ENCODE measurements at places on chromosomes 1 and 21.

DNA sequence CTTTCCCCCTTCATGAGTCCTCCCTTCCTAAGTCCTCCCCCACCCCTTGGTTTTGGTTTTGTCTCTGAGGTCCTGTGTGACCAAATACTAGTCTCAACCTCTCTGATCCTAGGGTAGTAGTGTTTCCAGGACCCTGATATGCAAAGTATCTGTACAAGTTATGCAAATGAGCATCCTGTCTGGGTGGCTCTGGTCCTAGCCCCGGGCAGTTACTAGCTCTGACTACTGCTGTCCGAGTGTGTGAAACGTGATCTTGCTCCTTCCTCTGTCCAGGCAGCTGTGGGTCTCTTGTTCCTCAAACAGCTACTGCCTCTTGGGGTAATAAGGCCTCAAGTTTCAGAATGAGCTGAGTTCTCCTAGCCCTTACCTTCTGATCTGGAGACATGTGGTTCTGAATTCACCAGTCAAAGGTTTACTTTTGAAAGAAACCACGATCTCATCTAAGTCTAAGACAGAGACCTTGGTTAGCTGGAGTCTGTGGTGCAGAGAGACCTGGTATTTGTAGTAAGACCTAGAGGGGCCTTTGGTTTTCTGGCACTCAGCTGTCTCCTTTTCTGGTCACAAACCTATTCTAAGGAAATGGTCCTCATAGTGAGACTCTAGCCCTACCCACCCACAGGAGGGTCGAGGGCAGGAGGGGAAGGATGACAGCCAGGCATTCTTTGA, 31.0 kb upstream of the IL19 start:
- DNase-seq, result no peak

GRCh38 chr1:220784751-220785150, 2.0 kb upstream of the MTARC1 start:
- DNase-seq, result no peak

GRCh38 chr1:232369451-232370296, 260.3 kb downstream of the SIPA1L2 start:
- no peak for DNase-seq

DNA sequence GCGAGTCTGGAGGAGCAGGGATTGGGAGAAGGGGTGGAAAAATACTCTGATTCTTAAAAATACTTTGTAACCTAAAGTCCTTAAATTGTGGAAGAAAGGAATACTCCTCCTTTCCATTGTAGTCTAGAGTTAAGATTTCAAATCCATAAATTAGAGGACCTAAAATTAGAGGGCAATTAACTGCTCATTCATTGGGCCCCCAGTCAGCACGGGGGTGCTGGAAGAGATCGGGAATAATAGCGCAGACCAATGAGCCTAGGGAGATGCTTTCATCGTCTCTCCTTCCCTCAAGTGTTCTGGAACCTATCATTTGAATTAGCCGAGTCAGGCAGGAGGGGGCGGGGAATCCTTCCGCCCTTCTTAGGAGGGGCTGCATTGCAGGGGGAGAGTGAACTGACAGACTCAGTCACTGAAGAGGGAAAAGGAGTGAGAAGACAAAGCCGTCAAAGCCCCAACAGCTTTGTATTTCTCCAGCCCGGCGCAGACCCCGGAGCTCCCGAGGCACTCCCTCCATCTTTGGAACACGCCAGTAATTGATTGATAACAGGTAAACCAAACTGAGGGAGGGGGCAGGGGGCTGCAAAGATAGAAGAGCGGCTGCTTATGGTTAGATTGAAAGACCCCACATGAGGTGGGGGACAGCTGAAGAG, at the start of gene MLLT11:
Gene MLLT11 (plus strand): TSS at position 391 of the 650 bp plus-strand sequence. CDS start 6,828 bp downstream, outside the sequence.
- peak; percentile 92 for DNase-seq

DNA sequence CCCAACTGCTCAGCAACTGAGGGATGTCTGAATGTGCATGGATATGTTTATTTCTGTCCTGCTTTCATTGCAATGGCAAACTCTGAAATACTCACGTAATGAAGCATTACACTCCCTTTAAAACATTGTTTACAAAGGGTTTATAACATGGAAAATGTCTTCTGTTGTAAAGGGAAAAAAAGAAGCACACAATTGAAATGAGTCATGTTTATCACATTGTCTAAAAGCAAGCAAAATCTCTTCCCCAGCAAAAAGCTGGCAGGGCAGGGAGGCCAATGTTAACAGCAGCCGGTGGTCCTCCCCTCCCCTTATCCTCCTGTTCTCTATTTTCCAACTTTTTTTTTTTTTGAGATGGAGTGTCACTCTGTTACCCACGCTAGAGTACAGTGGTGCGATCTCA, 3.9 kb upstream of the EFNA1 start:
- no peak for DNase-seq

DNA sequence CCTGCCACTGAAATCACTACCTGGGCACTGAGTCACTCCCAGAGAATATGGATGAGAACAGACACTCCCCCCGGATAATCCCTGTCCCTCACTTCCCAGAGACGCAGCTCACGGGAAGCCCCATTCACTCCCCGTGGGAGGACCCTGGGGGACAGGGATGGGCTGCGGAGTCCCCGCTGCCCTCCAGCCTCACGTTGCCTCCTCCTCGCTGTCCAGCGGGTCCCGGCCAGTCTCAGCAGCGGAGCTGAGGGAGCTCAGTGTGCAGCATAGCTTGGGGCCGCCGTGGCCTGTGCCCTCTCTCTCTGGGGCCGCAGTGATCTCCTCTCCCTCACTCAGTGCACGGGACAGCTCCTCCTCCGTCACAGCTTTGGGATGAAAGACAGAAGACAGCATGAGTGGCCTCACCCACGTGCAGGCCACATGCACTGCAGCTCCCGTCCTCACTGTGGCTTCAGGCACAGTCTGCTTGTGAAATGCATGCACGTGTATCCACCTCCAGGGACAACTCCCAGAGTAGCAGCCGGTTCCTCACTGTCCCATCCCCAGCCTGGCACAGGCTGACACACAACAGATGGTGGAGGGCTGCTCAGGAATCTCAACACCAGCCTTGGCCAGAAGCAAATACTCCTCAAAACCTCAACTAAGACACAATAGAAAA, 7.4 kb downstream of the CFAP410 start:
- no peak for DNase-seq

- no peak for DNase-seq
Observed at GRCh38 chr1:33442141-33442540, 11.2 kb upstream of the PHC2 start.

GRCh38 chr1:163538667-163539066, 216.9 kb downstream of the NUF2 start:
- no peak for DNase-seq

DNA sequence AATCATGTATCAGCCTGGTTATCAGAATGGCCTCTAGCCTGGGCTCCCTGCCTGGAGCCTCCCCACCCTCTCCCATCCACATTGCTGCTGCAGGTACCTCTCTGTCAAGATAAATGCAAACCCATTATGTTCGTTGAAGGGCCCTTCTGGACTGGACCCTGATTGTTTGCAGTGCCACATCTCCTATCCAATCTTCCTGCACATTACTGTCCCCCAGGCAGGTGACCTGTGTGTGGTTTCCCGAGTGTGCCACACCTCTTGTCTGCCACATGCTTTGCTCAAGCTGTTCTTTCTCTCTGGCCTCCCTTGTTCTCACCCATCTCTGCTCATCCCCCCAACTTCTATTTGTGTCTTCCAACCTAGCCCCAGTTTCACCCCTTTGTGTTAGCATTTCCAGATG, 32.4 kb downstream of the IER5 start:
- DNase-seq, result no peak

DNA sequence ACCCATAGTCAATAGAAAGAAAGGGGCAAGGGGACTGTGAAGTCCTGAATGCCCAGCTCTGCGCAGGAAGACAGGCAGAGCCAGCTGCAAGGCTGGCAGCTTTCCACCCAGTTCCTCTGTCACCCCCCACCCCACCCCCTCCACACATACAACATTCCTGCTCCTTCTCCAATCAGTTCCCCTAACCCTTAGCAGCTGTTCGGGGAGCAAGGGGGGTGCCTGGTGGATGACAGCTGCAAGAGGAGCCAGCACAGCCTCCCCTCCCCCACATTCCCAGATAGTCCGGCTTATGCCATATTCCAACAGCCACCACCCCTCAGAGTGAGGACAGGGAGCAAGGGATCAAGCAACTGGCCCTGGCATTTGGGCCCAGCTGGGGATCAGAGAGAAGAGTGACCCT, 9.7 kb downstream of the ARHGEF2 start:
- DNase-seq, result peak; percentile 48

DNA sequence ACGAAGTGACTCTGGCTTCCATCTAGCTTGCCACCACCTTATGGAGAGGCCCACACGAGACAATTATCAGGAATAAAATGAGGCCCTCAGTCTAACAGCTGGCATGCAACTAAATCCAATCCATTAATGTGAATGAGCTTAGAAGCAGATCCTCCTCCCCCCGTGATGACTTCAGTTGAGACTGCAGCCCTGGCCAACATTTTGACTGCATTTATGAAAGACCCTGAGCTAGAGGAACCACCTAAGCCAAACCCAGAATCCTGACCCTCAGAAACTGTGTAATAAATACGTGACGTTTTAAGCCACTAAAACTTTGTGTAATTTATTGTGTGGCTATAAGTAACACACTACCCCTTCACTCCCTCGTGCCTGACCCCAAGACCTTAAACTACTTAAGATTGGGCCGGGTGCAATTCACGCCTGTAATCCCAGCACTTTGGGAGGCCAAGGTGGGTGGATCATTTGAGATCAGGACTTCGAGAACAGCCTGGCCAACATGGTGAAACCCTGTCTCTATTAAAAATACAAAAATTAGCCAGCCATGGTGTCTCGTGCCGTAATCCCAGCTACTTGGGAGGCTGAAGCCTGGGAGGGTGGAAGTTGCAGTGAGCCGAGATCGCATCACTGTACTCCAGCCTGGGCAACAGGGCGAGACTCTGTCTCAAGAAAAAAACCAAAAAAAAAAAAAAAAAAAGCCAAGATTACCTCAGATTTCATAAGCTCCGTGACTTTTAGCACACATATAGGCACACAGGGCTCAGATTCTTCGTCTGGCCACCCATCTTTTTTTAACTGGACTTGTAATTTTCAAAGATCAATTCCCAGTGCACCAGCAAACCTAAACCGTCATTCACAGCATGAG, 72.5 kb downstream of the ENAH start:
- DNase-seq, result peak; percentile 12

GRCh38 chr1:152497273-152497672, 13.3 kb upstream of the LCE5A start:
- DNase-seq, result no peak

GRCh38 chr1:182713939-182714338, 29.6 kb upstream of the RGS8 start:
- no peak for DNase-seq

- DNase-seq, result no peak
Observed at GRCh38 chr1:30273456-30273855, 449.9 kb downstream of the MATN1 start.

- no peak for DNase-seq
Observed at GRCh38 chr1:60251426-60251825, 177.9 kb upstream of the C1orf87 start.

- DNase-seq, result no peak
Observed at GRCh38 chr1:230430499-230430898, 4.4 kb upstream of the PGBD5 start.

GRCh38 chr1:20771780-20772179, 15.3 kb downstream of the HP1BP3 start:
- DNase-seq, result no peak

DNA sequence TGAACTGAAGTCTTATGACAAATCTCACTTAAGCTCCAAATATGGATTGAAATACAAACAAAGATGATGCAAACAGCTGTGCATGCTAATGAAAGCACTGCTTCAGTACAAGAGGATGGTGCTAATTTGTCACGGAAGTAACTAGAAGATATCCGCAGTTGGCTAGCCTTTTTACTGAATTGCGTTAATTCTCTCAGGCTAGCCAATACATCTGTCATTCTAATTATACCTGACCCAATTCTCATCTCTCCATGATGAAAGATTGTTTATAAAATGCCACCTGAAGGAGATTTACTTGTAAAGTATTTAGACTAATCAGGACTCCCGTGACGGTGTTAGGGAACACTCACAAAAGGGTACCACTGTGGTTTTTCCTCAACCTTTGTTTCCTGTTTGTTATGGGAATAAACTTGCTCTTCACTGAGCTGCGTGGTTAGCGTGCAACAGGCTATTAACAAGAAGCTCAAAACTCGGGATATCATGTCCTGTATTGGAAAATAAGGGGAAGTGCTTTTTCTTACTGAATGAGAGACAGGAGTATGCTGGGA, 162.5 kb downstream of the APP start:
- DNase-seq, result no peak

DNA sequence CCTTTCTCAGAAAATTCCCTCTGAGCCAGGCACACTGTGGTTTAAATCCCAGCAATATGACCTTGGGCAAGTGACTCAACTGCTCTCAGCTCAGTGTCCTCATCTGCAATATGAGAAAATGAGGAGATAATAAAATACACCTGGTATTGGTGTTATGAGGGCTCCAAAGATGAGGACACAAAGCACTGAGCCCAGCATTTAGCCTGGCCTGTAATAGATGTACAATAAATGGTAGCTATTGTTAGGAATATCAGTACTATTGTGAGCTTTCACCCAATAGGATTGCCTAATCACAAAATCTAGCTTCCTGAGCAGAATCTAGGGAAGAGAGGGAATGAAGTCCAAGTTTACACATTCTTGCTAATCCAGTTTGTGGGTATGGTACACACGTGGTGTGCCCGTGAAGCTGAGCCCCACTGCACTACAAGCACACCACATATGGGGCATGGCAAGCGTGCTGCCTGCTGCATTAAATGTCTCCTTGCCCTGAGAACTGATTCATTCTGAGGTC, 24.3 kb upstream of the SLC30A1 start:
- DNase-seq, result no peak

GRCh38 chr1:116508984-116509980, 61.5 kb downstream of the CD58 start:
- no peak for DNase-seq

- no peak for DNase-seq
Observed at GRCh38 chr1:25513666-25514065, 29.7 kb upstream of the LDLRAP1 start.

DNA sequence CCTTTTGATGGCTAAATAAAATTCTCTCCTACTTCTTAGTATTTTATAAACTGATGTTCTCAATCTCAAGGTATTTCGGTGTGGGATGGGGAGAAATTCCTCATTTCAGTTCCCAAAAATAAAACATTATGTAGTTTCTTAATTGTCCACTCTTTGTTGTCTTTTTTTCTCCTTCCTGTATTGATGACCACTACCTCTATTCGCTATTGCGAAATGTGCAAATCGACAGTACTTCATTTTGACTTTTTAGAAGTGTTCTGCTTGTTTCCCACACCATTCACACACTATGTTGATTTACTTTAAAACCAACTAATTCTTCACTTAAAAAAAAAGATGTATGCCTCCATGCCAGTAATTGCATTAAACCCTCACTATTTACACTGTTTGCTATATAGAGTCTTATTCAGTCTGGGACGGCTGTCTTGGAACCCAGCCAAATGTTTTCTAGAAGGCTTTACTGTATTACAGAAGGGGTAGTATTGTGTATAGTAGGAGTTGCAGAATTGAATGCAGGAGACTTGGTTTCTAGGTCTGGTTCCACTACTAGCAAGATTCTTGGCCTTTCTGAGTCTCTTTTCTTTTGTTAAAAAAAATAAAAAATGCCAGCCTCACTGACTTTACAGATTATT, 5.6 kb downstream of the RNF2 start:
- DNase-seq, result no peak

GRCh38 chr1:116373431-116374352, 648 bp downstream of the ATP1A1 start:
- peak; percentile 59 for DNase-seq

- DNase-seq, result no peak
Observed at GRCh38 chr1:52238474-52238873, 96.6 kb downstream of the ZFYVE9 start.
